Fibroblast of villous mesenchyme (primary cell): ENCODE measurements at places on chromosomes 3 and 15. TPM values are rescaled to one million over a fixed set of nuclear protein-coding genes. Genes with fewer than 3 reads are reported as not detected.

NSMCE3 gene
- 9.3 and 9.9 TPM in 2 replicates for total RNA-seq

NXPE3 gene
- total RNA-seq: 14.2 and 22.0 TPM in 2 replicates

CHDH gene
- under 0.01 and 0.32 TPM in 2 replicates for total RNA-seq

NAA80 gene
- total RNA-seq: 5.8 and 6.5 TPM in 2 replicates

P2RY14 gene
- not detected in 2 replicates for total RNA-seq

RHOA gene
- 626 and 717 TPM in 2 replicates for total RNA-seq

PSTPIP1 gene
- not detected in 2 replicates for total RNA-seq

CXCR6 gene
- total RNA-seq: under 0.01 TPM in 2 replicates
